H1 (cell line): ENCODE measurements at places on chromosomes 6 and 20.

DNA sequence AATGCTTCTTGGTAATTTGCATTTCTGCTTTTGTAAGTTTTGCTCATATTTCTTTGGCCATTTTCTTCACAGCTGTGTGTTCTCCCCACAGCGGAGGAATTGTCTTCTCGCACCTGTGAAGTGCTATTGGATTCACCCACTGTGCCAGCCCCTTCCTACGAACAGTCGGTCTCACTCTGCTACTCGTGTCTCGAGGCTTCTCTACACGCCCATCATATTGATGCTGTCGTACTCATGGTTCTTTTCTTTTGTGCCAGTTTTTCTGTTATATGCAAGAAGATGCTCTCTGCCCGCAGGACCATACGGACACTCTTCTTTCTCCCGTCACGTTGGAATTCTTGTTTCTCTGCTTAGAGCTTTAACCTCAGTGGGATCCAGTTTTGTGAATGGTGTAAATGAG is 200.3 kb downstream of the DLL1 start:
- no peak for DNase-seq

- no peak for DNase-seq
Observed at GRCh38 chr20:38827770-38828281, 22.3 kb downstream of the PPP1R16B start.

GRCh38 chr6:39402239-39402751 is 79.8 kb upstream of the KCNK16 start:
- no peak for DNase-seq

GRCh38 chr20:50308513-50309279 is 118.1 kb downstream of the CEBPB start:
- DNase-seq: no peak

DNA sequence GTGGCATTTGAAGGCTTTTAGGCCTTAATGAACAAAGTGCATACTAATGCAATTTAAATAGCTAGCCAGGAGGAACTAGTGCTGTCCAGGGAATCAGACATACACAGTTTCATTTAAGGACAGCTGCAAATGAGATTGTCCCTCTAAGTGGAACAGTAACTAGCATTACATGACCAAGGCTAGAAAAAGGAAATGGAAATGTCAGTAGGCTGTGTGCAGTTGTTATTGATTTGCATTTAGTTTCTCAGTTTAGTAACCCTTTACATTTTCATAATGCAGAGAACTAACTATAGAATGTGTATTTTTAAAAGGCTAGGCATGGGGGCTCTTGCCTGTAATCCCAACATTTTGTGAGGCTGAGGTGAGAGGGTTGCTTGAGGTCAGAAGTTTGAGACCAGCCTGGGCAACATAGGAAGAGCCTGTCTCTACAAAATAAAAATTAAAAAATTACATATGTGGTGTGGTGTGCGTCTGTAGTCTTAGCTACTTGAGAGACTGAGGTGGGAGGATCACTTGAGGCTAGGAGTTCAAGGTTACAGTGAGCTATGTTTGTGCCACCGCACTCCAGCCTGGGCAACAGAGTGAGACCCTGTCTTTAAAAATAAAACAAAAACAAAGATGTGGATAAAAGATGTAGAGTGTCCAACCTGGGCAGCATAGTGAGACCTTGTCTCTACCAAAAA is 468.0 kb downstream of the UTRN start:
- no peak for DNase-seq

GRCh38 chr6:129486327-129486726 is 223.7 kb downstream of the ARHGAP18 start:
- DNase-seq: no peak

- DNase-seq: no peak
Observed at GRCh38 chr20:2421247-2421646, 40.5 kb downstream of the TGM6 start.

DNA sequence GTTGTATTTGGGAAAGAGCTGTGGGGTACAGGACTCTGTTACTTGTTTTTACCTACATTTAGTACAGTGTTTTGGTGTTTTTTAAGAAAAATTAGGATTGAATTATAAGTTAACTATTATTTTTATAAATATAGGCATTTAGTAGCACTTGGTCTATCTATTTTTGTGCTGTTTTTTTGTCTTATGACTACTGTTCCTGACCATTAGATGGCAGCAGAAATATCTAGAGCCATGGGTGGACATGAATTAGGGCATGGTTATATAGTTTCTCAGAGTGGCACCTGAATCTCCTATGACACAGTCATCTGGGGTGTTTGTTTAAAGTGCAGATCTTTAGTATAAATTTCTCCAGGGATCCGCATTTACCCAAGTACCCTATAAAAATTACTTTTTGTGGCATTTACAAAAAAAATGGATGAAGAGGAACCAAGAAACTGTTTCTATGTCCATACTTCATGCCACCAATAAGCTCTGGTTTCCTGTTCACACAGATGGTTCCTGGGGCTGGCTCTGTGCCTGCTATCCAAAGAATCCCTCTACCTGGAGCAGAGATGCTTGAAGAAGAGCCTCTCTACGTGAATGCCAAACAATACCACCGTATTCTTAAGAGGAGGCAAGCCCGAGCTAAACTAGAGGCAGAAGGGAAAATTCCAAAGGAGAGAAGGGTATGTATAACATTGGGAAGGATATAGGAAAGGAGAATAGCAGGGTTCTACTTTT is 19.8 kb downstream of the NFYA start:
- DNase-seq: no peak

GRCh38 chr6:120354452-120355098 is 979.7 kb downstream of the TBC1D32 start:
- DNase-seq: no peak

GRCh38 chr20:38126932-38127621 is 38.0 kb downstream of the TGM2 start:
- no peak for DNase-seq

DNA sequence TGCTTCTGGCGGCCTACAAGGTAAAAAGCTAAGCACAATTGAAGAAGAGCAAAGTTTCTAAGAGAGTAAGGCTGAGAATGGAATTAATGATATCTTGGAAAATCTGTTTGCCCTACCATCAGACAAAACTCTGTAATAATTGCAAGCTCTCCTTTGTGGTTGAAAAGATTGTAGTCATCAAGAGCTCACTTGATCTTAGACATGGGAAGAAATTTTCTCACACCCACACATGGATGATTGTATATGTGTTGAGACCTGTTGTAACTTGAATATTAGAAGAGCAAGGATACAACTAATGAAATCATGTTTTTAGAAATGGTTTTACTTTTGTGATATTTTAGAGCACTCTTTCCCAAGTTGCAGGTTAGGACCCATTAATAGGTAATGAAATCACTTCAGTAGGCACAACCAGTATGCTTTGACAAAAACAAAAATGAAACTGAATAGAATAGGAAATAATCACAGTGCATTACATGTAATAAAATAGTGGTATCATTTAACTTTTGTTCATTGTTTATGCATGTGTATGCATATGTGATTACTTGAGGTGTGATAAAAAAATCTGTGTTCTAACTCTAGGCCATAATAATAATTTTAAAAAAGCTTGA is 14.0 kb downstream of the DCBLD1 start:
- no peak for DNase-seq

GRCh38 chr20:53622247-53623133 is 28.9 kb upstream of the ZNF217 start:
- DNase-seq: no peak

GRCh38 chr20:31707994-31708735 is 14.5 kb downstream of the BCL2L1 start:
- DNase-seq: peak; percentile 62

- no peak for DNase-seq
Observed at GRCh38 chr20:39904476-39905112, 784.4 kb downstream of the MAFB start.

GRCh38 chr6:46220352-46221221 is 49.8 kb upstream of the ENPP5 start:
- no peak for DNase-seq

- DNase-seq: no peak
Observed at GRCh38 chr6:104633125-104633524, 226.6 kb downstream of the HACE1 start.

GRCh38 chr6:20447157-20447556 is 45.5 kb downstream of the E2F3 start:
- no peak for DNase-seq

DNA sequence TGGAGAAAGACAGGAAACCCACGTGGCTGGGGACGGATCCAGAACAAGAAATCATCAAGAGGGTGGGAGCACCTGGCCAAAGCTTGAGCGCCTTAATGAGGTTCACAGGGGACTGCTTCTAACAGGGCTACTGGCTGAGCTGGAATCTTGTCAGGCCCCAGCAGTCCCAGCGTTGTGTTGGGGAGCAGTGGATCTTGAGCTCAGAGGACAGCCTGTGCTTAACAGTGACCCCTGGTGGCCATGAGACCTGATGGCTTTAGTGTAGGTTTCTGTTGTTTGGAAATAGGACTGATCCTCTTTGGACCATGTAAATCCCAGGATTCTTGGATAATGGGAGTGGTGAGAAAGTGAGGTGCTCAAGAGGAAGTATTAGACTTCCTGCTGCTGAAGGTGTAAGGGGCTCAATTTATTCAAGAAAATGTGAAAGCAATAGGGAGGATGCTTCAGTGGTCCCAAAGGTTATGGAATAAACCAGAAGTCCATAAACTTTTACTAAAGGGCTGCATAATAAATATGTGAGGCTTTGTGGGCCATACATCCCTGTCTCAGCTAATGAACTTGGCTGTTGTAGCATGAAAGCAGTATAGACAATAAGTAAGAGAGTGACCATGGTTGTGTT is 216.2 kb downstream of the NFATC2 start:
- no peak for DNase-seq

DNA sequence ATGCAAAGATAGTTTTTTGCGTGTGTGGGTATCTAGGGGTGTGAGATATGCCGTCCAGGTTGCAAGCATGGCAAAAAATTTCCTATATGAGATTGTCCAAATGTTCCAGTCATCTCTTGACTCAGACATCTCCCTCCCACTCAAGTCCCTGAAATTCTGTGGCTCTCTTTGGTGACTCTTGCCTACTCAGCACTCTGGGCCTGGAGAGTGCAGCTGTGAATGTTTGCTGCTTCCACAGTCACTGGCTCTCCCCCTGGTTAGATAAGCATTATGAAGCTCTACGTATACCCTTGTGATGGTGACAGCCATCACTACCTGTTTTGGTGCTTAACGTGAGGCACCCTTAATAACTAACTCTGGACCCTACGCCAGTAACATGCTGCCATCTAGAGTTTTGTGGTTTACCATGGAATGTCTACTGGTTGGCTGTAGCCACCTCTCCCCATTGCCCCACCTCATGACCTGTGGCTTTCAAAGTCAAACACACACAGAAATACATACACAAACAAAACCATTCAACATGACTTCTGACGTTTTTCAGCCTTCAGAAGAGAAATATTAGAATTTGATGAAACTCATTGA is 621.9 kb upstream of the CITED2 start:
- DNase-seq: no peak

DNA sequence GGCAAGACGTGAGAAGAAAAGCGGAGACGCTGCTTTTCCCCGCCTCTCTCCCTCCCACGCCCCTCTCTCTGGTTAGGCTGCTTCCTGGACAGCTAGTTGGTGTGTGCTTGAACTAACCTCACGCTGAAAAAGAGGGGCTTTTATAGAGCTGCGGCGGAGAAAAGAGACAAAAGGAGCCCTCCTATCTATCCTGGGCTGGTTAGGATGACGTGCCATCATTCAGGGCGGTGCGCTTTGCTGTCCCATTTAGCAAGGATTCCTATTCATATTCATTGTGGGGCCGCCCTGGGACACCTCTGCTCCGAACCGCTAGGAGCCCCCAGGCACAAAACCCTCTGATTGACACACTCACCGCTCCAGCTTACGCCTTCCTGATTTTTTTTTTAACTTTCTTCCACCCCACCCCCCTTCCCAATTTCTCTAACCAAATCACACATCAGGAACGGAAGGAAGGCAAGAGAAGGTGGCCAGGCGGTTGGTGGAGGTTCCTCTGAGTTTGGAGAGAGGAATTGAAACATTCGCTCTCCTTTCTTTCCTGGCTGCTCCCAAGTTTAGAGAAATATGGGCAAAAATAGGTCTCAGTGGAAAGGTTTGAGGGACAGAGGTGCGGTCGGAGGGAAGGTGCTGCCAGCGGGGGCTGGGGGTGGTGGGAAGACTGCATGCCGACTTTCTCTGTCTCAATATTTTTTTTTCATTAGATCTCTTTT is at the start of gene OLIG3:
TSS of gene OLIG3 (minus strand) at position 114 of the 707 bp plus-strand sequence. CDS start 224 bp downstream, outside the sequence.
- DNase-seq: peak; percentile 67

- DNase-seq: no peak
Observed at GRCh38 chr6:108408861-108409260, 114.0 kb downstream of the AFG1L start.

GRCh38 chr6:45702849-45703739 is 312.6 kb downstream of the CLIC5 start:
- DNase-seq: no peak

GRCh38 chr6:117477988-117478852 is 4.3 kb upstream of the DCBLD1 start:
- DNase-seq: no peak

DNA sequence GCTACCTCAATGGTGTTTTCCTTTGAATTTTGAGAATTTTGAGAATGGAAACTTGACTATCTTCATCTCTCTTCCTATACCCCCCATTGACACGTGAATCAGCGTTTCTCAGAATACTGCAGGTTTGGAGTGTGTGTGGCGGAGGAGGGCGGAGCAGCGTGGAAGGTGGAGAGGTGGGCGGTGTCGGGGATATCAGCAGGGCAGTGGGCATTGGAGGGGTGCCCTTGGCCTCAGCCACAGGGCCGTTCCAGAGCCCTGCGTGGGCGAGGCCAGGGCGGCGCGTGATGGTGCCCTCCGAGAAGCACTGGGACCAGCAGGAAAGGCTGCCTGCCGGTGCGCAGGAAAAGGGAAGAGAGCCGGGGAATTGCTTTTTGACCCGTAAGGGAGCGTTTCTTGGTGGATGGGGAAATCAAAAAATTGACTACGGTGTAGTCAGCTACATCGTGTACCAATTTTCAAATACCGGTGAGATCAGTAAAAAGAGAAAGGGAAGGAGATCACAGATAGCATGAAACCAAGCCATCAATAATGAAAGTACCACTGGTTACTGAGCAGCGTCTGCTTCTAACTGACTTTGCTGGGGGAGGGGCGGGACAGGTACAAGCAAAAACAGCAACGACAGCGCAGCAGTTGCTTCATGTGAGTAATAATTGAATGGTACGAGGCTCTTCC is 82.7 kb upstream of the DUSP22 start:
- DNase-seq: no peak

DNA sequence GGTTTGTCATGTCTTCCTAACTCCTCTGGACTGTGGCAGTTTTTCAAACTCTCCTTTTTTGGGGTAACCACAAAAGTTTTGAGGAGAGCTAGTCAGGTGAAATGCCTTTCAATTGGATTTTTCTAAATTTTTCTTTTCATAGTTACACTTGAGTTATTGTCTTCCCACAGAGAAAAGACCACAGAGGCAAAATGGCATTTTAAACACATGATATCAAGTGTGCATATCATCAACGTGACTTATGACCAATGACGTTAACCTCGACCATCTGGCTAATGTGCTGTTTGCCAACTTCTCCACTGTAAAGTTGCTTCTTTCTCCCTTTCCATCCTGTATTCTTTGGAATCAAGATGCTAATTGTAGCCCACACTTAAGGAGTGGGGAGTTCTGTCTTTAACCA is 41.3 kb upstream of the SNAP25 start:
- DNase-seq: no peak

GRCh38 chr20:11993886-11994461 is 76.3 kb downstream of the BTBD3 start:
- DNase-seq: no peak
